ENCODE measurements at places on chromosomes 2 and 18.

DNA sequence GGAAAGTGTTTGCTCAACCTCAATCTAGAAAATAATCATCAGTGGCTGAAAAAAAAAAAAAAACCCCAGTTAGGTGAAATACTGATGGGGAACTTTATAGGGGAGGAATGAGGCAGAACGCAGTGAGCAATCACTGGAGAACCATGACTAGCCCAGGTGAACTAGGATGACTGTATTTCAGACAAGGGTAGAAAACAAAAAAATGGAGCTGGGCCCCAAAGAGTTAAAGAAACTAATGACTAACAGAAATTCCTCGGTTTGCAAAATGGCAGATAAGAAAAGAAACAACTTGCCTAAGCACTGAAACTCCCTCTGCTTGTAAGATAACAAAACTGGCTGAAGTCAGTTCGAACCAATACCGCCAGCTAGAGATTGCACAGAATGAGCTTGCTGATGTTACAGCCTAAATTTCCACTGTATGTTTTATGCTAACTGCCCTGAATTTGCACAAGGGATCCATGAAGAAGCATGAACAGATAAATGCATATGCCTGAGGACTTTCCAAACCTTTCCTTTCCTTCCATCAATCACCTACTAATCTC, 245.9 kb downstream of the METTL4 start:
- no peak for DNase-seq

DNA sequence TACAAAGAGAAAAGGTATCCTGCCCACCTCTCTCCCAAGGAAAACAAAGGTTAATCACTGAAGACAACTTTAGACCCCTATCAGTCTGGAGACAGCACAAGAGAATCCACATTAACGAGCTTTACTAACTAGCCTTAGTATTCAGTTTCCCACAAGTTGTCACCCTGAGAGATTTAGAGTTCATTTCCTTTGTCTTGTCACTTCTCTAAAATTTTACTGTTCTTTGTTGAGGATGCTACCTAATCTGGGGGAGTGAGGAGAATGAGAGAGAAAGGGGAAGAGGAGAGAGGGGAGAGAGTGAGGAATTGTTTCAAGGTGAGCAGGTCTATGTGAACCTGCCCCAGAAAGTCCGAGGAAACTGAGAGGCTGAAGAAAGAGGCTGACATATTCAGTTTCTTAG, 28.4 kb downstream of the C2orf76 start:
- DNase-seq = no peak

GRCh38 chr2:142179686-142180085, 48.9 kb upstream of the LRP1B start:
- DNase-seq = no peak

DNA sequence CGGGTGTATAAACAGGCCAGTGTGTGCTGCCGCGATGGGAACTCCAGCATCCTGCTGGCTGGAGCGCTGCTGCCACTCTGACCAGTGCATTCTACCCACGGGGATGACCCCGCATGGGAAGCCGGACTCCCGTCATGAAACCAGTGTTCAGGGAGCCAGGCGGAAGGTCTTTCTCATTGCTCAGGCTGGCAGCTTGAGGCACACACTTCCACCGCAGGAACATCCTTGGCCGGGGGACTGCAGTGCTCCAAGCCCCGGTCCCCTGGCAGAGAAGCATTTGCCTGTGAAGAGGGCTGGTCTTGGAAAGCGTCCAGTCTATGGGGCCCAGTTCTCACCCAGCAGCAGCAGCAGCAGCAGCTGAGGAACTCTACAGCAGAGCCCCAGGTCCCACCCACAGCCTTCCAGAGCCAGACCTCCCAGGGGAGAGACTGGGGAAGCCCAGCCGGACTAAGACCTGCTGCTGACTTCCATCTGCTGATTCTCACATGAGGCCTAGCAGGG, 235.9 kb downstream of the KLHL29 start:
- no peak for DNase-seq

All from stimulated activated CD8-positive, alpha-beta memory T cell treated with anti-CD3 and anti-CD28 coated beads, Interleukin-4, amount 100 ng/mL, for 48 hours (primary cell).